T1000 (cell line): ENCODE measurements at places on chromosomes 4 and X.

DNA sequence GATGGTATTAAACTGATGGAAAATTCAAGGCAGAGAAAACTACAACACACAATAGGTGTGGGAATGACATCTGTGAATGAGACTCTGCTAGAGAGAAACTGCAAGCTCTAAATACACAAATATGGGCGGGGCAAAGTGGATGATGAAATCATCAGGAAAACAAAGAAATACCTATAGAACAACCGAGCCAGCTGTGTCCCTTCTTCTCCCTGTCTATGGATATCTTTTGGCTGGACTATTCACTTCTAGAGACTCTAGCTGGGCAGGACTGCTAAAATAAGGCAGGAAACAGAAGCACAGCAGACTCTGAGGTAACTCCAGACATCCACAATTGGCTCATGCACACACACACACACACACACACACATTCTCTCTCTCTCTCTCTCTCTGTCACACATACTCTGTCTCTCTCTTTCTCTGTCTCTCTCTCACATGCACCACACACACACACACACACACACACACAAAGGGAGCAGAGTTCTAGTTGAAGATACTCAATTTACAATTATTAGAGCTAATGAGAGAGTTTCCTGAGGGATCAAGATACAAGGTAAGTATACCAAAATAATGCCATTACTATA lies 27.2 kb upstream of the EDNRA start:
- no peak for DNase-seq

- no peak for DNase-seq
Observed at GRCh38 chr4:148090503-148091476, 351.4 kb downstream of the NR3C2 start.

DNA sequence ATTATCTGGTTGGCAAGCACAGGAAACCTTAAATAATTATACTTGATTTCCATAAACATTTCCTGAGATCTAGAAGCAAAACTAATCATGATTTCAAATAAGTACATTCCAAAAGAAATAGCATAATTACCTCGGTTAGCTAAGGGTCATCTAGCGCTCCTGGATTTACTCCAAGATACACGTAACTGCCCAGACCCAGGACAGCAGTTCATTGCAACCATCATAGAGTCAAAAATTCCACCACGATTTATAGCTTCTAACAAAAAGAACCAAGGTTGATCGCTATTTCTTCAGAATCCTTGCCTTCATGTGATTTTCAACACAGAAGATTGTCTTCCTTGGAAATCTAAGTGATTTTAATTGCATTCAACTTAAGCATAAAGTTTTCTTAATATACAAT lies 1235.5 kb upstream of the TENM3 start:
- DNase-seq: no peak

DNA sequence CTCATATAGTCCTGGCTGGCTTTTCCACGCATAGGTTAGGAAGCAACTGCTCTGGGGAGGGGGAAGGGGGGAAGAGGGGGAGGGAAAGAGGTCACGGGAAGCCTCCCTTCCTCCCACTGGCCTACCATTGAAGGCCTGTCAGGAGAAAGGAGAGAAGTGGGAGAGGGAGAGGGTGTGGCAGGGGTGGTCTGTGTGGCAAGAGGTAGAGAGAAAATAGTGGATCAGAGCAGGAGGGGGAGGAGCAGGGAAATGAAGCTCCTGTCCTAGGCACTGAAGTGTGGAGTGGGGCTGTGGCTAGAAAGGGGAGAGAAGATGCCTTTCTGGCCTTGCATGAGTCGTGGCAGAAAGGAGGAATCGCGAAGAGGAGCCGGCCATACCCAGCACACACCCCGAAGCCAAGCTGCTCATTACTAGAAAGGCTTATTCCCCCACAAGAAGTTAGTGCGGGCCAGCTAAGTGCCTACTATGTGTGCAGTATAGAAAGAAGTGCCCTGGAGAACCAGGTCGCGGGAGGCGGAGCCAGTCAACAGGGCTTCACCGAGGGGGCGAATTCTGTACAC lies 1.1 kb upstream of the TMEM164 start:
- no peak for DNase-seq

DNA sequence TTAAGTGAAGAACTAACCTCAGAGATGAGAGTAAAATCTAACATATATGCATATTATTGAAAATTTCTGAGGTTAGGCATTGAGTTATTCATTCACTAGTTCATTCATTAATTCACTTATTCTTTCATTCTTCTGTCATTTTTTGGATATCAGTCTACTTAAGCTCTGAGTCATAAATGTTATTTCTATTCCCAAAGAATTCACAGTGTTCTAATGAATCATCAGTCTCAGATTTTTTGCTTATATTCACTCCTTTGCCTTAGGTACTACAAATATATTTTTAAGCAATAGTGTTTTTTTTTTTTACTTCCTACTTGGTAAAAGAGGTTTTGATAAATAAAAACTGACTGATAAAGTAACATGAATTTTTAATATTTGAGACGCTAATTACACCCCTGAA lies 95.2 kb upstream of the DKK2 start:
- DNase-seq: no peak

GRCh38 chr4:144223149-144223548 lies 82.6 kb upstream of the GYPA start:
- DNase-seq: no peak

GRCh38 chr4:110096405-110096804 lies 102.0 kb downstream of the ELOVL6 start:
- no peak for DNase-seq

- DNase-seq: no peak
Observed at GRCh38 chrX:12249997-12250396, 111.7 kb downstream of the FRMPD4 start.

DNA sequence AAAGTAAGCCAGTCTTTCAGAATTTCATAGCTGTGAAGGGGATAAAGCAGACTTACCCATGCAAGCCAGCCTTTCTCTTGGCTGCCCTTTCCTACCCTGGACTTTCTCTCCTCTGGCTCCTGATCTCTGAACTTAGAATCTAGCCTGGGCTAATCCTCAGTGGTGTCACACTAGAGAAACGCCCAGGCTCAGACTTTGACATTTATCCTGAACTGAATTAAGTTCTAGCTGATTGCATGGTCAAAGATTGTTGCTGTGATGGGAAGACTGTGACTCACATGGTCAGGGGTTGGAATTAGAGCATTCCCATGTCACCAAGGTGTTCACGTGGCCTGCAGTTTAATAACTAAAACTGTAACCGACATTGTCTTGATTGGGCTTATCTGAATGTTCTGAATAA lies 469.5 kb upstream of the FAT1 start:
- DNase-seq: no peak

DNA sequence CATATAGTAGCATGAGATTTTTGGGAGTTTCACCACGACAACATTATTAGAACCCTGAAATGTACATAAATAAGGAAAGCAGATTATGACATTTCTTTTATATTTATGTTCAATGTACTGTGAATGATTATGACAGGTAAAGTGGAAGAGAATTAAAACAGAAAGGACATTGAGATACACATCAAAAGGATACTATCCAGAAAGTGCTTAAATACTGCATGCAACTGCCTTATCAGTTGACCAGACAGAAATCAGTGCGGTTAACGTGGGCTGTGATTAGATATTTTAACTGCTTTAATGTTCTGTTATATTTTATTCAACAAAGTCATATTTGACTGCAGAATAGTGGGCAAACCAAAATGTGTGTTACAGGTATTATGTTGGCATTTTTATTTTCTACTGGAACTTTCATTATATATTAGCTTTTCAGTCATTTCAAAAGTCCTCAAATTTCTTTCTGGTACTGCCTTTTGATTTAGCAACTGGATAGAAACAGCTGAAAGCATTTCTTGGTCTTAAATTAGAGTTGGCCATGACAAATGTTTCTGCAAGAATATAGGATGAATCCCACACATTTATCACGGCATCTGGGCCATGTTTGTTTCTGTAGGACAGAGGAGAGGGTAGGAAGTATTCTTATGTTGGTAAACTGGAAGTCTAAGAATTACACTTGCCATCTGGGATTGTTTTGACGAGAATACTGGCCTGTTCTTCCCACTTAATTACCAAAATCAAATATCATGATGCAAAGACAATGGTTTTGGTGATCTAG lies 255.2 kb downstream of the SLC39A8 start:
- DNase-seq: no peak

DNA sequence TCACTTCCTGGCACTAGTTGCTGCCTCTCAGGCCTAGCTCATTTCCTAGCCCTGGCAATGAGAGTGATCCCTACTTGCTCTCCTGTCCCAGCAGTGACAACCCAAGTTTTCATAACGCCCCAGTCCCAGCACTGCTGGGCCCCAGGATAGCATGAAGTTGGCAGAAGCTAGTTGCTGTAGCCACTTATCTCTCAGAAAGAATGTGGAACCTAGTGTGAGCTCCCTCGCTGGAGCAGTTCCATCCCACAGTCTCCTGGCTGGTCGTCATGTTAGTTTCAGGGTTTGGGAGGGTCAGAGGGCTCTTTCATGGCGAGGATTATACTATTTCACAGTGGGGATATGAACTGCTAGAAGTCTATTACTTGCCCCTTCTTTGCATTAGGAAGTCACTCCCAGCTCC lies 5.1 kb downstream of the PF4 start:
- no peak for DNase-seq

- no peak for DNase-seq
Observed at GRCh38 chrX:70281951-70282350, at the start of gene RAB41. Gene RAB41 (plus strand): TSS chrX:70282172. CDS start chrX:70282218, 46 bp downstream.

DNA sequence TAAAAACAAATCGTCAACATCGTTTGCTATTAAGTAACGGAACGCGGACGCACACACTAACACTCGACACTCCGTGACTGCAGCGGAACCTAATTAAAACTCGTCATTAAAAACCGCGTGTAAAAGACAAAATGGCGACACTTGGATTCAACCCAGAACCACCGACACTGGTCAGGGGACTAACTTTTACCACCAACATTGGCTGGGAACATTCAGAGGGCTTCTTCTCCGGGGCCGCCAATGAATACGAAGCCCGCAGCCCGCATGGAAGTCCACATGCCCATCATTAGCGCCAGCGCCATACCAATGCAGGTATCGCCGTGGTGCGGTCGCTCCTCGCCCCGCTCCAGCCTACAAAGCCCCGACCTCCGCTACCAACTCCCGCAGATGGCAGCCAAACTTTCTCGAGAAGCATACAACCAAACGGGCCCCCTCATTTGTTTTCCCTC lies 498 bp downstream of the RBMX start:
- DNase-seq: no peak

- no peak for DNase-seq
Observed at GRCh38 chr4:87530229-87530628, 1.1 kb upstream of the SPARCL1 start.

- DNase-seq: no peak
Observed at GRCh38 chr4:102404431-102404969, 59.2 kb upstream of the SLC39A8 start.

DNA sequence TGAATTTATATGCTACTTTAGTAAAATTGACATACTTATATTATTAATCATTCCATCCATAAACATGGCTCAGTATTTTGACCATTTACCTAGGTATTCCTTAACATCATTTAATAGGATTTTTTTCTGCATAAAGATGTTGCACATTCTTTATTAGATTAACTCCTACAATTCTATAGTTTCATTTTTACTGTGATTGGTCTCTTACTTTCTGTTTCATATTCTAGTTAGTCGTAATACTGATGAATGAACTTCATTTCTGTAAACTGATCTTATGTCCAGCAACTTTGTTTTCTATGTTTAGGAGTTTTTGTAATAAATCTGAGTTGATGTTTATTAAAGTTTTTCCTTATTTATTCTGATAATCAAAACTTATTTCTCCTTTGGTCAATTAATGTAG lies 278.2 kb upstream of the CXXC4 start:
- DNase-seq: no peak

GRCh38 chr4:187232796-187233195 lies 509.1 kb upstream of the FAT1 start:
- DNase-seq: no peak

- DNase-seq: no peak
Observed at GRCh38 chrX:102950908-102951866, 14.1 kb downstream of the RAB40AL start.

- no peak for DNase-seq
Observed at GRCh38 chr4:107166181-107166580, 130.1 kb upstream of the DKK2 start.

DNA sequence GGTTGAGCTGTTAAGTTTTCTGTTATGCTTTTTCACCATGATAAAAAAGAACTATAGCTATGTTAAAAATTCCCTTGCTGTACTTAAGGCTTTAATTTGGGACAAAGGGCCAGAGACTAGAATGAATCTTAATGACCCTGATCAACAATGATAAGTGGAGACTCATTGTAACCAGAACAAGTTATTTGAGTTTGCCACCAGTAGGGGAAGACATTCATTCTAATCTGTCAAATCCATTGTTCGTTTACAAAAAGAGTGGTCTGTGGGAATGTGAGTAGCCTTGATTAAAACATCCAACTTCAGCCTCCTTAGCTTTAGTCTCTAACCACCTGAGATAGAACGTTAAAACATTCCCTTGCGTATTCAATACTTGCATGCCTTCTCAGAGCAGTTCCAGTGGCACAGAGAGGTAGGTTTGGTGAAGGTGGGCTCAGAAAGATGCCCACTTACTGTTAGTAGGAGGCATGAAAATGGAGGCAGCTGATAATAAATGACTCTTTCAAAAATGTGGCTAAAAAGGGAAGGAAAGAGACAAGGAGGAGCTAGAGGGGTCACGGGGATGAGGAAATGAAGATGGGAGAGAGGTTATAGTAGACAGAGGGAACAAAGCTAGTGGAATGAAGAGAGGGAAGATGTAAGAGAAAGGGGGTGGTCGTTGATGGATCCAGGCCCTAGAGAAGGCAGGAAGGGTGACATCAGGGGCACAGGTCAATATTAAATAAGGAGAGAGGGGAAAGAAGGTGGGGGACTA lies 66.2 kb downstream of the EGF start:
- DNase-seq: no peak

- DNase-seq: no peak
Observed at GRCh38 chr4:84796394-84796793, 170.1 kb downstream of the WDFY3 start.

DNA sequence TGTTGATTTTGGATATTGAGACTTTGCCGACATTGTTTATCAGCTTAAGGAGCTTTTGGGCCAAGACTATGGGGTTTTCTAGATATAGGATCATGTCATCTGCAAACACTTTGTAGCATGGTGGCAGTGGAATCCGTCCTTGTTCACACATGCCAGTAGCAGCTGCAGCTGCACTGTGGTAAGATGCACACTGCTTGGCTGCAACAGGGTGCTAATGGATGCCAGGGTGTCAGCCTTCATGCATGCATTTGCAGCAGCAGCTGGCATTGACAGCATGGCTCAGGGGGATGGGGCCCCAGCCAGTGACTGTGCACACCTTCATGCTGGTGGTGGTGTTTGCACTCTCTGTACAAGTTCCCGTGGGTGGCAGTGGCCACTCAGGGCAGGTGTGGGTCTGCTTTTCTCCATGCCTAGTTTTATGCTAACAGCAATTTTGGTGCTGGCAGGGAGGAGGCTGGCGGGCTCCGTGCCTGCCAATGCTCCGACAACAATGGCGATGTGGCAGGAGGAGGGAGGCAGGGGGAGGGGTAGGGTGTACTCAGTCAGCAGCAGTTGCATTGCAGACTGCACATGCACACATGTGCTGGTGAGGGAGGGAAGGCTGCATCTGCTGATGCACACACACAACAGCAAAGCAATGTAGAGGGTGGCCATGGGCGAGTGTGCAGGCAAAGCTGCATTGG lies 37.5 kb downstream of the BEX3 start:
- DNase-seq: no peak

- DNase-seq: no peak
Observed at GRCh38 chr4:183601381-183601780, 57.6 kb downstream of the RWDD4 start.

GRCh38 chr4:24801136-24801855 lies 5.9 kb downstream of the SOD3 start:
- no peak for DNase-seq
